A549 treated with AZD2906 at 1 μM for 4 hours (cell line): ENCODE measurements at places on chromosomes 1 and 21. TPM values are rescaled to one million over a fixed set of nuclear protein-coding genes. Genes with fewer than 3 reads are reported as not detected.

The CFHR4 gene
- not detected in 5 replicates for total RNA-seq

The PCP4L1 gene
- total RNA-seq = 0.06 to 0.15 TPM (median 0.07 TPM) in 5 replicates

The BACE2 gene
- total RNA-seq = 20.2 to 22.7 TPM (median 21.9 TPM) in 5 replicates

The CELA3A gene
- not detected in 5 replicates for total RNA-seq

The CFAP45 gene
- 0.49 to 0.67 TPM (median 0.55 TPM) in 5 replicates for total RNA-seq

The CHI3L1 gene
- total RNA-seq = 0.11 TPM in 1 of 5 replicates, not detected in the others

The FCGR1A gene
- not detected in 5 replicates for total RNA-seq

The KRTAP10-7 gene
- not detected in 5 replicates for total RNA-seq

The GFI1 gene
- 0.19 to 0.29 TPM (median 0.23 TPM) in 5 replicates for total RNA-seq

The SPRR5 gene
- not detected in 5 replicates for total RNA-seq

The QSOX1 gene
- 62.3 to 78.8 TPM (median 78.1 TPM) in 5 replicates for total RNA-seq

The ODF2L gene
- total RNA-seq = 7.6 to 10.8 TPM (median 9.7 TPM) in 5 replicates

The KCNK2 gene
- 0.02 to 0.08 TPM (median 0.05 TPM) in 4 of 5 replicates, not detected in the other for total RNA-seq

The TCEANC2 gene
- 1.8 to 2.5 TPM (median 2.3 TPM) in 5 replicates for total RNA-seq

The FMN2 gene
- total RNA-seq = 3.2 to 4.4 TPM (median 3.8 TPM) in 5 replicates

The KANK4 gene
- 0.26 to 0.35 TPM (median 0.32 TPM) in 5 replicates for total RNA-seq

The FAM110D gene
- 0.03 to 0.07 TPM (median 0.03 TPM) in 3 of 5 replicates, not detected in the others for total RNA-seq

The PLPPR5 gene
- total RNA-seq = 0.03 TPM in 1 of 5 replicates, not detected in the others

The CR1L gene
- 0.15 TPM in 1 of 5 replicates, not detected in the others for total RNA-seq

The S100A7A gene
- total RNA-seq = not detected in 5 replicates

The SPATA46 gene
- total RNA-seq = not detected in 5 replicates

The OR2AK2 gene
- total RNA-seq = not detected in 5 replicates
